ENCODE measurements at places on chromosomes 7 and 10.

- DNase-seq: no peak
These were observed 42.7 kb downstream of the FAM53B start for GRCh38 chr10:124701435-124701834.

DNA sequence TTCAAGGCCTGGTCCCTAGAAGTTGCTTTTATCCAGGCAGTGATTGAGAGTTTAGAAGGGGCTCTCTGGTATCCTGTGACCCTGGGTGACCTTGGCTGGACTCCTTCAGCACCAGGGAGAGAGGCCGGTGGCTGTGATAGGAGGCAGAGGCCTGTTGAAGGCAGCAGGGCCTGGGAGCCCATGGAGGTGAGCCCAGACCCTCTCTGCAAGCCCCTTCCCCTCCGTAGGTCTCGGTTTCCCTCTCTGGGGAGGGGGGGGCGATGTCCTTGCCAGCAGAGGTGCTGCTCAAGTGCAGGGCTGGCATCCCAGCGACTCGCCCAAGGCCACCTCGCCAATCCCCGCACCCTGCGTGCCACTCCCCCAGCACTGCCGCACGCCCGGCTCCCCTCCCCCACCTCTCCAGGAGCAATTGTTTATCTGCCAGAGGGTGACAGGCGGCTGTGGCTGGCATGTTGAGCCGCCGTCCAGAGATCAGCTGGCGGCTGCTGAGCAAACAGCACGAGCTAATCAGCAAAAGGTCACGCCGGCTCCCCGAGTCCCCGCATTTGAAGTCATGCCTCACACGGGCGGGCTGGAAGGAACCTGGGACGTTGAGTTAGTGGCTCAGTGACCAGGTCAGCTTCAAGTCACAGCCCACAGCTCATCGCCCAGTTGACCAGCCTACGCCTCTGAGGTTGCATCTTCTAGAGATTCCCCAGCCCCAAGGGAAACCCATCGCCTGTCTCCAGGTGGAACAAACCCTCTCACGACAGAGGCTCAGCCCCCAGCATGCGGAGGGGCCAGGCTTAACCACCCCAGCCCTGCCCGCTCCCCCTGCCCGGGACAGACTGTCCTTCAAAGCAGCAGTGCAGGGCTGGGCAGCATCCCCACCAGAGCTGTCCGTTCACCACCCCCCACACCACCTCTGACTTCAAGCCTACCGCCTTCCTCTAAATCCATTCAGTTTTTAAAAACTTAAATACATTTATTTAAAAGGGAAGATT, 43.7 kb downstream of the ELFN1 start:
- DNase-seq: no peak

DNA sequence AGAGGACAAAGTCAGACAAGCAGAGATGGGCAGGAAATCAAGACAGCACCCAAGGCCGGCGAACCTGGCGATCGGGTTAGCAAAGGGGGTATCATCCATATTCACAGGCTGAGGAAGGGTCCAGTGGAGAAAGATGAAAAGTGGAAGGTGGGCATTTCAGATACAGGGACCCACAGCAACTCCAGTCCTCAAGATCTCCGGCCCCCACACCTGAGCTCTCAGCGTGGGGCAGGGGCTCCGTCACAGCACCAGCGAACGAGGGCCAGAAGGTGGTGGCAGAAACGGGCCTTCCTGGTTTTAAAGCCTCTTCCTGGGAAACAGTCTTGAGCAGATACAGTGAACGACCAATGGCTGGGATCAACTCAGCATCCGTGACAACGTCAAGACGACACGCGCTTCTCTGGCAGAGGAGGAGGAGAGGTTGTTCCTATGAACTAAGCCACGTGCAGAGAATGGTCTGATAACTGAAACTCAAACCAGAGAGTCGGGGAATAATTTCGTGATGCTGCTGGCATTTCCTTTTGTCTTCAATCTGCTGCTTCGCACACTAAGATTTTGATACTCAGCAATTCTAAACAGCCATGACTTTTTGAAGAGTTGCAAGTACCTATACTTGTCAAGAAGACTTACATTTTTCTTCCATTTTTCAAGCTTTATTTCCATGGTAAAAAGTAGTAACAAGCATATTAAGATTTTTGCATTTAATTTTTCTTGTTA, 219.8 kb downstream of the ZMYND11 start:
- DNase-seq: no peak

GRCh38 chr7:158645842-158646241, 58.2 kb upstream of the PTPRN2 start:
- DNase-seq: no peak

- no peak for DNase-seq
These were observed 328.4 kb upstream of the C7orf33 start for GRCh38 chr7:148261996-148262688.

DNA sequence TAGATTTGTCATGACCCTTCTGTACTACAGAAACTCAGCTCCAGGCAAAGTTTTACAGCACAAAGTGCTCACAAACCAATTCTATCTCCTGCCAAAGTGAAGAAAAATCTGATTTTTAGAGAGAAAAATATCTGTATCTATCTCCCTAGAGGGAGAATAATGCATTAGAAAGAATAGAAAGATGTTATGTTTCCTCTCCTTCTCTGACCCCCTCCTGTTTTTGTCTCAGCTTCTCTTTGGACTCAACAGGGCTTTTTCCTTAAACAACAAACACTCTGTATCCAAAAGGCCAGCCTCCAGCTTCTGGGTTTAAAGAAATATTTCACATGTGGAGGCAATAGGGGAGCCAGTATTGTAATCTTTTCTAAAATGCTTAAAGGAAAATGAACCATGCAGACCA, 627.4 kb downstream of the REEP3 start:
- no peak for DNase-seq

DNA sequence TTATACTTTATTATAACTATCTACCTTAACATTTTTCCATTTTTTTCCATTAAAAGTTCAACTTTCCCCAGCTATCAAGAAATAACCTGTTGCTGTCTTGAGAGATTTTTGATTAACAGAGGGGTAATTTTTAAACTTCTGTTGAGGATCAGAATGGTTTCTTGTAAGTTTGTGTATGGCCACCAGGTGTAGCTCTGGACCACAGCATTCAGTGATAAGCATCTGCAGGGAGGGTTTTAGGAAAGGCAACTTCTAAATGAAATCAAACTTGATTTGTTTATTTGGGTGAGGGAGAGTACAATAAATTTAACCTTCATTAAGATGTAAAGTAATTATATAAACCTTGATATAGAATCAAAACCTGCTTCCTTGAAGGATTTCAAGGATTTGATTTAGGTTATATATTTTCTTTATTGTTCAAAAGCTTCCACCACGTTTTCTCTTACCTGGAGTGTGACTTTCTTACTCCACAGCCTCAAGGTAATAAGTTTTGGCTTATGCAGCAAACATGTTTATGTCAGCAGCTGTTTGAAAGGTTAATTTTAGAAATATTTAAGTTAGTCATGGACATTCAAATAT, 153.3 kb downstream of the STK31 start:
- DNase-seq: no peak

DNA sequence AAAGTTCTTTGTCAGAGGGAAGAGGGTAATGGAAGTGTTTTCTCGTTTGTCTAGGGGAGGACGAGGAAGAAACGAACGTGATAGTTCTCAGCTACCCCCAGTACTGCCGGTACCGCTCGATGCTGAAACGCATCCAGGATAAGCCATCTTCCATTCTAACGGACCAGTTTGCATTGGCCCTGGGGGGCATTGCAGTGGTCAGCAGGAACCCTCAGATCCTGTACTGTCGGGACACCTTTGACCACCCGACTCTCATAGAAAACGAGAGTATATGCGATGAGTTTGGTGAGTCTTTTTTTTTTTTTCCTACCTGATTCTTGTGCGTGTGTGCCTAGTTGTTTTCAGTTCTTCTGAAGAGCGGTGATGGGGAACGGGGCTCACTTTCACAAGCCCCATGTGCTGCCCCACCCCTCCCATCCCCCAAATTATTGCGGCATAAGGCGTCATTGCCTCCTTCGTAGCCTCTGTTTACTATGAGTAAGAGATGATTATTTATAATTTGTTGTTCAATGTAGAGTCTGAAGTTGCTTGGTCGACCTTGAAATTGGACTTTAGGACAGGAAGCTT, 98.6 kb downstream of the ARID5B start:
- DNase-seq: no peak

GRCh38 chr7:31059551-31059950, 7.4 kb downstream of the ADCYAP1R1 start:
- DNase-seq: no peak

DNA sequence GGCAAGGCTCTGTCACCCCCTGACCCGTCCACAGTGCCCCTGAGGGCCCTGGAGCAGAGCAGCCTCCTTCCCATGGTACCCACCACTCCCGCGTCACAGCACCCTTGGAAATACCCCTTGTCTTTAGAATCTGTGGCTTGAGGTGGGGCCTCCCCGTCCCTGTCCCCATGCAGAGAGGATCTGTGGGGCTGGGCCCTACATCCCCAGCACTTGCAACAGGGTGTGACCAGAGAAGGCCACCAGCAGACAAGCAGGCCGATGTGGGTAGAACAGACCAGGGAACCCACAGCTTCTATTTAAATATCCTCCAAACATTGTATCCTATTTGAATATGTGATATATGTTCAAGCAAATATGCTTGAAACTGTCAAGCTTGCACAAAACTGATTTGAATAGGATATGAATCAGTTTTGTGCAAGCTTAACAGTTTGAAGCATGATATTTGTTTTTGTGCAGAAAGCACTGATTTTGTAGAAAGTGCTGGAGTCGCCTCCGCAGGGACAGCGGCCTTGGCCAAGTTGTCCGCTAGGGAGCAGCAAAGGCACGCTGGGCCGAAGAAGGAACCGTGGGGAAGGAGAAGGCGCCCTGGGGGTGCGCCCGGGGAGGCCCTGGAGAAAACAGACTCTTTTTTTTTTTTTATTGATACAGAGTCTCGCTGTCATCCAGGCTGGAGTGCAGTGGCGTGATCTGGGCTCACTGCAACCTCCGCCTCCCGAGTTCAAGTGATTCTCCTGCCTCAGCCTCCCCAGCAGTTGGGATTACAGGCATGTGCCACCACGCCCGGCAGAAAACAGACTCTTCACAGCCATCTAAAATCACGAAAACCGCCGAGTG, 2.2 kb downstream of the CFAP46 start:
- DNase-seq: no peak

GRCh38 chr10:119478111-119478802, 64.3 kb downstream of the RGS10 start:
- no peak for DNase-seq

DNA sequence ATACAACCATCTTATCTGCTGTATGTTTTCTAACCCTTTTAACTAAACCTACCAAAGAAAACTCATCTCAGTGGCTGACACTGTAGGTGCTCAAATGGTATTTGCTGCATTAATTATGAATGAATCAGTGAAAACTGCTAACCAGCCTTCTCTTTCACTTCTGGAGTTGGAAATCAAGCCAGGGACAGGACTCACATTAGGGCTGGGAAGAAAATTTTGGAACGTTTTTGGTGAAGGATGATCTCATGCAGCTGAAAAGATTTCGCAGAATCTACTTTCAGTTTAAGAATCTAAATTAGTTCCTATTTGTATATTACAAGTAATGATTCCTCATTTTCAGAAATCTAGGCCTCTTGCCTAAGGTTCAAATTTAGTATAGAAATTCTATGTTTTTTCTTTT, 12.9 kb downstream of the MTPN start:
- no peak for DNase-seq

- DNase-seq: no peak
These were observed 67.7 kb downstream of the GNA12 start for GRCh38 chr7:2776401-2776800.

DNA sequence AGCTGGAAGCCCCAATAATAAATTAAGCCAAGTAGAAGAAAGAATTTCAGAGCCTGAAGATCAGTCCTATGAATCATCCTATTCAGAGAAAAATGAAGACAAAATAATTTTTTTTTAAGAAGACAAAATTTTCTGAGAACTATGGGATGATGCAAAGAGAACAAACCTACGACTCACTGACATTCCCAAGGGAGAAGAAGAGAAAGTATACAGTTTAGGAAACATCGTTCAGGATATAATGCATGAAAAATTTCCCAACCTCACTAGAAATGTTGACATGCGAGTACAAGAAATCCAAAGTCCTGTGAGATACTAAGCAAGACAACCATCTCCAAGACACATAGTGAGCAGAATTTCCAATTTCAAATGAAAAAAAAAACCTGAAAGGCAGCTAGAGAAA, 150.5 kb downstream of the THSD7A start:
- DNase-seq: no peak

DNA sequence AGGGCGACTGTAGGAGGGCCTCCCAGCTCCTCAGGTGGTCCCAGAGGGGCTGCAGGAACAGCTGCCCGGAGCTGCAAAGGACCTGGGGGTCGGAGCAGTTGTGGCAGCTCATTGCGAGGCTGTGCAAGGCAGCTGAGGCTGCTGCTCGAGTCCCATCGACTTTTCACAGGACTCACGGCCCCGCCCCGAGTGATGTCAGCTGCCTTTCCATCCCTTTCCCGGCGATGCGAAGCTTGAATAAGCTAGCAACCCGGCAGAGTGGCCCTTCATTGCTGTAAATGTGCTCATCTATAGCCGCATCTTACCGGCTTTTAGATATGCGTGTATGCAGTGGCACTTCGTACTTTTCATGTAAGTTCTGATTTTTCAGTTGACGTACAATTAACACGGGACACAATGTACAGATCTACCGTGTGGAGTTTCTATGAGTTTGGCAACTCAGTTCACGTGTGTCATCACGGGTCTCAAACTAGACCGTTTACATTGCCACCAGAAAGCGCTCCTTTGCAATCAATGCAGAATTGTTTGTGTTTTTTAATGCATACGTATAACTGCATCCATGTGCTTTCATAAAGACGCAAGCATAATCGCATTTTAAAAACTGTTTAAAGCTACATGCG, at the start of gene CH25H:
CH25H (minus strand) TSS at position 137 of the 620 bp plus-strand sequence; CDS start at position 112, 25 bp downstream.
- DNase-seq: no peak

DNA sequence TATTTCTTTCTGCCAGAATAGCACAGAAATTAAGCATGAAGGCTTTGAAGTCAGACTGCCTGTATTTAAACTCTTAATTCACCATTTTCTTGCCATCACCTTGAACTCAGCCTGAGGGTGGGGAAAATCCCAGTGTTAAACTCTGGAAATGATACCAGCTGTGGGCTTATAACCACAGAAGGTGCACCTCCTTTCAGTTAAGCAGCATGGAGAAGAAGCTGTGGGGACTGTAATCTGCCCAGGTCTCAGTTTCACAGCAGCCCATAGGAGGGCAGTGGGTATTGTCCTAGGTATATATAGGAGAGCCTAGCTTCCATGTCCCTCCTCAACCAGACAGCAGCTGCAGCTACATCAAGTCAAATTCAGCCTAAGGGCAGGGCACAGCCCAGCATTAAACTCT, 241.6 kb downstream of the HPSE2 start:
- DNase-seq: no peak

Data from stimulated activated CD8-positive, alpha-beta memory T cell treated with anti-CD3 and anti-CD28 coated beads, Interleukin-4, amount 100 ng/mL, for 1 hour (primary cell).